Nucleus accumbens (tissue), 56 donors: ENCODE measurements at places on chromosomes 5 and 9.

DNA sequence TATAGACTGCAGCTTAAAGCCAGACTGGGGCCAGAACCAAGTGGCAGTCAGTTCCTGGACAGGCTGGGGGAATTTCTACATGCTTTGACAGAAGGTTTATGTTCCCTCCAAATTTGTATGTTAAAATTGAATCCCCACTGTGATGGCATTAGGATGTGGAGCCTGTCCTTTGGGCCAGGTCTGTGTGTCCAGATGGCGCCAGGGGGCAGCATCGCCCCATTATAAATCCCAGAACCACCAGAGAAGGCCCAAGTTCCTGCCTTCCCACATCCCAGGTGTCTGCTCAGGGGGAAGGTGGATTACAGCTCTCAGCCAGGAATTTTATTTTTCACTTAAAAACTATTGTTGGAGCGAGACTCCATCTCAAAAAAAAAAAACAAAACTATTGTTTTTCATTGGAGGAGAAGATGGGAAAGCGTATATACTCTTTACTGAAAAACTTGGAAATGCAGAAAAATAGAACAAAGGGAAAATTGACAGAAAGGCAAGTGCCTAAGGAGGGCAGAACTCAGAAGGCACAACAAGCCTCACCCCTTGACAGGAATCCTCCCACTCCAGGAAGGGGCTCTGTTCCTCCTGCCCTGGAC lies 5.0 kb downstream of the IL3 start:
- DNase-seq: no peak

- no peak for DNase-seq
Observed at GRCh38 chr9:74391816-74392215, 105.3 kb upstream of the RORB start.

GRCh38 chr5:142698447-142699183 lies 12.7 kb upstream of the FGF1 start:
- no peak for DNase-seq

DNA sequence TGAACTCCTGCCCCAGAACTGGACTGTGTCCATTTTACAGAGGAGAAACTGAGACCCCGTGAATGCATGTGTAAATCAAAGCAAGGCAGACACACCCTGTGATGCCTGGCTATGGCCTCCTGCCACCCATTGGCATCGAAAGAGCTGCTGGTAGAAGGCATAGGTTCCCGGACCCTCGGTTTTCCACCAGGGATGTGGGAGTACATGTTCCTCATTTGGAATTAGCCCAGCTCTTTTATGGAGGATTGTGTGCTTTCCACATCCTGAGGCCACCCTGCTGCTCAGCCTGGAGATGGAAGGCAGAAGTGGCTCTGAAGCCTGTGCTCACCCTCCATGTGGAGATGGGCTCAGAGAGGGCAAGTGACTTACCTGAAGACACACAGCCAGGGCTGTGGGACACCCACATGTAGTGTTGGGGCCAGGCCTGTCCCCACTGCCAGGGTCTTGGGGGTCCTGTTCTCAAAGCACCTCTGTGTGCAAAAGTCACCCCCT lies 2.8 kb downstream of the SUSD3 start:
- no peak for DNase-seq

DNA sequence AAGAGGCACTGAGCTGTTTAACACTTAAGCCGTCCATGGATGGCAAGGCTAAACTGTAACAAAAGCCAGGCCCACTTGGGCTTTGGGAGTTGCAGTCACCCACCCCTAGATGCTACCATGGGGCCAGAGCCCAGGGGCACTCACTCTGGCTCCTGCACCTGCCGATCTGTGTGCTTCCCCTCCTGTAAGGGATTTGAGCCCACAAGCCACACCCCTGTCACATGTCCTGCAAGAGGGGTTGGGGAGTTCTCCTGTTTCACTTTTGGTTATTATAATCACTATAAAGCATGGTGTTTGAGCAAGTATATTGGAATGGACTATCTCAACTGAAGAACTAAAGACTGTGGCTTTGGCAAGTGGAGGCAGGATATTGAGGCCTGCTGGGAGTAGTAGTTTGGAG lies 14.0 kb upstream of the GPR151 start:
- no peak for DNase-seq

GRCh38 chr9:16417749-16418148 lies 452.7 kb downstream of the BNC2 start:
- DNase-seq: no peak

DNA sequence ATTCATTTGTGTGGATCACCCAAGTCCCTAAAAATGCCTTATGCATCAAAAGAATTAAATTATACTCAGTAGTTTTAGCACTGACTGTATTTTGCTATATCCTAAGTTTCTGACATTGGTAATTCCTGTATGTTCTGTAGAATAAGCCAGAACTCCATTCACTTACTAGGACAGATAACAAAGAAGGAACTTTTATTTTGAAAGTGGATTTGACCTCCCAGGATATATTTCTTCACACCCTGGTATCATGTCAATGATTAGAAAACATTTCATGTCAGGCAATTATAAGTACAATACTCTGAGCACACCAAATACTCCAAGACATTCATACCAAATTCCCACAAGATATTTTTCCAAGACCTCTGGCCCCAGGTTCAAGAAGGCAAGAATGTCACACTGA lies 28.7 kb upstream of the MYOT start:
- DNase-seq: no peak

DNA sequence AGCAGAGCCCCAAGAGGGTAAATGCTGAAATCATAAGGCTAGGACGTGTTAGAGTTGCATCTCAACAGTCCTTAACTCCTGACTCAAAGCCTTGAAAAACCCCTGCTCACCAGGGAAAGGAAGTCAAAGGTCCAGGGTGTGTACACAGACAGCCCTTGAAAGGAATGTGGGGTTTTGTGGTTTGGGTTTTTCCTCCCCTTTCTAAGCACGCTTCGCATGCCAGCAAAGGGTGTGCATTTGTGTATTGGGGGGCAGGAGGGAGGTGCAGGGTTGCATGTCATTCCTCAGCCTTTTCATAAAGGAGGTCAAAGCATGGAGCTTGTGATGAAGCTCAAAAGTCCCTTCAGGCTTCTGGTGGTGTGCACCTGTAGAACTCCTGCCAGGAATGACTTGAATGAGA lies 17.3 kb upstream of the XPA start:
- DNase-seq: no peak
